ENCODE measurements at places on chromosomes 3 and 15.

GRCh38 chr15:78327466-78327865 is 12.7 kb upstream of the CRABP1 start:
- DNase-seq = no peak

GRCh38 chr3:17964108-17964507 is 221.7 kb upstream of the TBC1D5 start:
- DNase-seq = no peak

- DNase-seq = no peak
These were observed 492.6 kb downstream of the TUSC7 start for GRCh38 chr3:117201901-117202774.

DNA sequence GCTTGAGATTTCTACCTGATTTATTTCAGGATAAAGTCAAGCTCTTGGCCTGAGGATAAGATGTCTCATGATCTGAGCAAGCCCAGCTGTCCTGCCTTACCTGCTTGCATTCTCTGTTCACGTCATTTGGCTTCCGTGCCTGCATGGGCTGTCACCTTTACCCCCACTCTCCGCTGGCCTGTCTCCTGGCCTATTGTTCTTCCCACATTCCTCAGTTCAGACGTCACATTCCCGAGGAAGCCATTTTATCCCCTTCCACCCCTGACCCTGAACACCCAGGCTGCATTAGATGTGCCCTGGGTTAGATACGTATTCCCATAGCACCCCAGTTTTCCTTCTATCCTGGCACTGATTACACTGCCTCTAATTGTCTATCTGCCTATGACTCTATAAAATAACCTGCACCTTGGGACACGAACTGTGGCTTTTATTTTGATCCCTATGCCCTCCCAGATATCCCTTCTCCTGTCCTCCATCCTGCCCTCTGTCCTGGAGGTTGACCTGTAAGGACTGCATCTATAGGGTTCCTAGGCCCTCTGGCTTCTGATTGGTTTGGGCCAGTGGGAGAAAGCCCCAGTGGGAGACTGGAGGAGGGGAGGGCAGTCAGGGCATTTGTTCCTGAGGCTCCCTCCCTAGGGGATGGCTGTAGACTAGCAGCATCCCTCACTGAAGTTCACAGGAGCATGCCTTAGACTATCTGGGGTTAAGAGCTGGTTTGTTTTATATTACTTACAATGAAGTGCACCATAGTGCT is 19.2 kb upstream of the UBE2Q2 start:
- no peak for DNase-seq

- DNase-seq = no peak
These were observed 193.9 kb upstream of the THRB start for GRCh38 chr3:24688446-24689148.

DNA sequence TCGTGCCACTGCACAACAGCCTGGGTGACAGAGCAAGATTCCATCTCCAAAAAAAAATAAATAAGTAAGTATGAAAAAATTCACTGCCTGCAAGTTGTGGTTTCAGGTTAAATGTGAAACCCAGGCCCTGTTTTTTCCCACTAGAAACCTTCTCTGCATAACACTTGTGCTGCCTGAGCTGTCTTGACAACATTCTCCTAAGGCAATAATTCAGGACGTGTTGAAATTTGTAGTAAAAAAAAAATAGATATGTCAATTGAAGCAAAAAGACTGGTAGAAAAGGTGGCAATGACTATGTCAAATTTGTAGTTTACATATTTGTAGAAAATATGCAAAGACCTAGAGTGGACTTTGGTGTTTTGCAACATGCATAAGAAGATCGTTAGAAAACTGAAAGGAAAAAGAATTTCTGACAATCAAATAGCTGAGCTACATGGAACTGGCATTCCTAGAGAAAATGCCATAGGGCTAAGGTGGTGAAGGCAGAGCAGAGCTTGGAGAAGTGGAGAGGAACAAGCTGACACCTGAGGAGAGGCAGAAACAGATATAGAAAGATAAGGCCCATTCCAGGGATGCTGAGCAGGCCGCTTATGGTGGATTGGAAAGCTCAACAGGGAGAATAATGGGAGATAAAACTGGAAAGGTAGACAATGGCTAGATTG is 150.2 kb downstream of the PLCH1 start:
- DNase-seq = no peak

DNA sequence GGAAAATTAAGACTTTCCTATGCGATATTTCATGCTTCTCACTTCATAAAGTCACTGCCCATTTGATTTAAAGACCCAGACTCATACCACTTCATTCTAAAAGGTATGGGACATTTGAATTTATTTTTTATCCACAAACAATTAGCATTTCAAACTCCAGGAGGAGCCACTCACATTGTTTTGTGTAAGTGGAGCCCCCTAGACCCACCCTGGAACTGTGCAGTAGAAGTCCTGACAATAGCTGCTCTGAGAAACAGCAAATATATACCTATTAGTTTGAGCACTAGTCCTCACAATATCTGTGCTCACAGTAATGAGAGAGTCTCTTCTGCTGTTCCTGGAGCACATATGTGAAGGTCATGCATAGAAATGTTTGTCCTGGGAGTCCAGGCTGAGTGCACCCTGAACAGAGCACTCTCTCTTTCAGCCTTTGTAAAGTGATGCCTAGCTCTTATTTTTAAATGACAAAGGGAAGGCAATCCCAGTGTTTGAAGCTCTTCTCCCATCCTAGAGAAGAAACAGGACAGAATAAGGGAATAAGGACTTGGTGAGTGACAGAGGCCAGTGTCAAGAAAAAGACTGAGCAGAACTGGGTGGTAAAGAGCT is 127.5 kb upstream of the STRIT1 start:
- DNase-seq = no peak

- peak; percentile 56 for DNase-seq
These were observed 9.3 kb downstream of the FOXL2 start for GRCh38 chr3:138937690-138938055.

- no peak for DNase-seq
These were observed 71.0 kb upstream of the PRR23E start for GRCh38 chr3:127121885-127122284.

GRCh38 chr3:131972091-131972490 is 62.7 kb downstream of the CPNE4 start:
- DNase-seq = no peak

- DNase-seq = no peak
These were observed 11.8 kb upstream of the PP2D1 start for GRCh38 chr3:20023623-20024405.

- no peak for DNase-seq
These were observed 20.6 kb downstream of the NR2F2 start for GRCh38 chr15:96350934-96351724.

DNA sequence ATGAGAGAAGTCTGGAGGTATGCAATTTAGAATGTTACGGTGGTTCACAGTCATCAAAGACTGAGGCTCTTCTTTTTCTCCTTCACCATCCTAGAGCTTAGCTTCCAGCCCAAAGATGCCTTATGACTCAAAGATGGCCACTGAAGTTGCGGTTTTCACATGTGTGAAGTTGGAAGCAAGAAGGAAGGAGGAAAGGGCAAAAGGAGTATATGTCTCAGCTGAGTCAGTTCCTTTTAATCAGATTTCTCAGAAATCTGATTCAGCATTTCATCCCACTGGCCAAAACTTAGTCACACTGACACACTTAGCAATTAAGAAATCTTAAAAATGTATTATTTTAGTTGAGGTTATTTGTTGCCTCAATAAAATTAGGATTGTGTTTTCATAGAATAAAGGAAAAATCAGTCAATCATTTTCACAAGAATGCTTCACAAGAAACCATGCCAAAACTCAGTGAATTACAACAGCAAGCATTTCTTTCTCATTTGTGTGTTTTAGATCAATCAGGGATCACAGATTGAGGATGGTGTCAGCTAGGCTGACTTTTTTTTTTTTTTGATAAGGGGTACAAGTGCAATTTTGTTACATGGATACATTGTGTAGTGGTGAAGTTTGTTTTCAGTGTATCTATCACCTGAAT is 211.1 kb upstream of the GADL1 start:
- no peak for DNase-seq

- no peak for DNase-seq
These were observed 46.4 kb downstream of the TIPARP start for GRCh38 chr3:156720826-156721225.

DNA sequence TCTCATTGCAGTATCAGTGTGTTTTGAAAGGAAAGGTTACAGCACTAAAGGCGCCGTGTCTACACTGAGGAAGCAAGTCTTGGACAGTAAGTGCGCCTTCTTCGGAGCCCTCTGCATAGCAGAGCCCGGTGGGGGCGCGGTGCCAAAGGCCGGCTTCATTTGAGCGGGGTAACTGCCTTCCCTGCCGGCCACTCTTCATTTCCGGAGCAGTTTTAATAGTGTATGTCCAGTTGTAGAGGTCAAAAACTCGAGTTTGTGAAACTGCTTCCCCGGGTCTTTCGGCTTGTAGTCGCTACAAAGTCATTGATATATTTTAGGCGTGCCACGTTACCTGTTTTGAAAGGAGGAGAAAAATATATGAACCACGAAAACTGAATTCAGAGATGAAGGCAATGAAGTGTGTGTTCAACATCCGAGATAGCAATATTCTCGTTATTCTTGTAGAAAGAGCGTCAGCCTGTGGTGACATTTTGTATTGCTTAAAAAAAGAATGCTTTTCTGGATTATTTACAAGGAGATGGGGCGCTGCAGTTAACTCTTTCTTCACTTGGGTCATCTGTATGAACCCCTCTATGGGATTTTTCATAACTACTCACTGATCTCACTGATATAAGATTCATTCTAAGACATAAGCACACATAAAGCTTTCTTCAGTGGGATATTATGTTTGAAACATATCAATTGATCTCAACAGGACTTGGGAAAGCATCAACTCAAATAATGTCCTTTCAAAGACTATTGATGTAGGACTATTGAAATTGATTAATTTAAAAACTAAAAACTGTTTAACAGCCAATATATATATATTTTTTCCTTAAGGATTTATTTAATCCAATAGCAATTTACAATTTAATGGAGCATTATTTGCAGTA is 3.0 kb downstream of the ALCAM start:
- peak; percentile 72 for DNase-seq

GRCh38 chr15:62488387-62488786 is 323.3 kb upstream of the C2CD4B start:
- no peak for DNase-seq

DNA sequence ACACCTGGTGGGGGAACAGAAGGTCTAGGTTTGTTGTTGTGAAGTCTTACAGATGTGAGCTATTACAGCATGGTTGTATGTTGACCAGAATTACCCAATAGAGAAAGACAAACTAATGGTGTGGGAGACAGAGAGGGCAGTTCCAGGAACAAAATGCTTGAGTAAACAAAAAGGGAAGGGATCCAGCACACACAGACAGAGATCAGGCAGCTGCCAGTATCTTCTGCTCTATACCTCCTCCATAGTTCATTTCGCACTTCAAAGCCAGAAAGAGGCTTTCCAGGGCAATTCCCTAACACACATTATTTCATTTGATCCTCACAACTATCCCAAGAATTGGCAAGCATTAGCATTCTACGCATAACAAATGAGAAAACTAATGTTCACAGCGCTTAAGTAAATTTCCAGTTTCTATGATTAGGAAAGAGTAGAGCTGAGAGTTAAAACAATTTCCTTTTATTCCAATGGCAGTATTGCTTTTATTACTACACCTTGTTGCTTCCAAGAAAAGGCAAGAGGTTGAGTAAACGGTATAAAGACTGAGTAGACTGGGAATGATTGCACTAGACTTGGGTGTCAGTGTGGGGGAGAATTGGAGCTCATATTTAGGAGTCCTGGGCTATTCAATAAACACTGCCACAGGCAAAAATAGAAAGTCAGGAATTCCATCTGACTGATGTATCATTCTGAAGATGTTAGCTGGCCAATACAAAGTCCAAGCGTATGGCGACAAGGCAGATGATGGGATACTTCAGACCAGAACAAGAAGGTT is 39.7 kb upstream of the ZNF280D start:
- DNase-seq = no peak

GRCh38 chr3:38726751-38727150 is 77.3 kb upstream of the SCN5A start:
- no peak for DNase-seq

GRCh38 chr3:46408853-46409252 is 1.8 kb downstream of the CCRL2 start:
- no peak for DNase-seq

DNA sequence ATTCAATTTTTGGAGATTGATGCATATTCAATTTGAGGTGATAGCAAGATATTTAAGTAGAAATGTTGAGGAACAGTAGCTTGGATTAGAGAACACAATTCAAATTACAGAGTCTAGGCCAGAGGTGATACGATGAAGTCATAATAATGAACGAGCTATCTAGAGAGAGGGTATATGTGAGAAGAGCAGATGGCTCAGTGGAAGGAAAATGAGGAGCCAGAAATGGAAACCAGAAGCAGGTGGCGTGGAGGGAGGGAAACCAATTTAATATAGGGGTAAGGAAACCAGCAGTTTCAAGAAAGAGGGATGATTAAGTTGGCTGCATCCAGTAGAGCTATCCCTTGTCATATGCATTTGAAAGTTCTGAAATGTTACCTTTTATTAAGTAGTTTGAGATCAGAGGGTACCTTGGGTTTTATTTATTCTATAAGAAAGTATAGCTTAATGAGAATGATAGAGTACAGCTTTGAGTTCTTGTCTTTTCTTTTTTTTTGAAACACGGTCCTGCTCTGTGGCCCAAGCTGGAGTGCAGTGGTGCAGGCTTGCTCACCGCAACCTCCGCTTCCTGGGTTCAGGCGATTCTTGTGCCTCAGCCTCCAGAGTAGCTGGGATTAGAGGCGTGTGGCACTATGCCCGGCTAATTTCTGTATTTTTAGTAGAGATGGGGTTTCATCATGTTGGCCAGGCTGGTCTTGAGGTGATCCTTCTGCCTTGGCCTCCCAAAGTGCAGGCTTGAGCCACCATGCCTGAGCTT is 22.1 kb downstream of the NCK1 start:
- DNase-seq = no peak

GRCh38 chr3:197372047-197372661 is 73.7 kb upstream of the DLG1 start:
- DNase-seq = no peak

- DNase-seq = no peak
These were observed 48.1 kb downstream of the SETMAR start for GRCh38 chr3:4351164-4351855.

DNA sequence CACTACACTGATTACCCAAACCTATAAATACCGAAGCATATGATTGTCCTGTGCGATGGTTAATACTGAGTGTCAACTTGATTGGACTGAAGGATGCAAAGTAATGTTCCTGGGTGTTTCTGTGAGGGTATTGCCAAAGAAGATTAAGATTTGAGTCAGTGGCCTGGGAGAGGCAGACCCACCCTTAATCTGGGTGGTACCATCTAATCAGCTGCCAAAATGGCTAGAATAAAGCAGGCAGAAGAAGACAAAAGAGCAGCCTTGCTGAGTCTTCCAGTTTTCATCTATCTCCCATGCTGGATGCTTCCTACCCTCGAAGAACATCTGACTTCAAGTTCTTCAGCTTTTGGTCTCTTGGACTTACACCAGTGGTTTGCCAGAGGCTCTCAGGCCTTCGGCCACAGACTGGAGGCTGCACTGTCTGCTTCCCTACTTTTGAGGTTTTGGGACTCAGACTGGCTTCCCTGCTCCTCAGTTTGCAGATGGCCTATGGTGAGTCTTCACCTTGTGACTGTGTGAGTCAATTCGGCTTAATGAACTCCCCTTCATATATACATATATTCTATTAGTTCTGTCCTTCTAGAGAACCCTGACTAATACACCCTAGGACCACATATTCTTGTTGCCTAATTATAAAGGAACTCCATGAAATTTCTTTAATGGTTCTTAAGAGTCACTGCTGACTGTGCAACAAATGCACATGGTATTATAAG is 31.7 kb downstream of the CSNK1G1 start:
- DNase-seq = no peak

All from activated CD8-positive, alpha-beta memory T cell treated with anti-CD3 and anti-CD28 coated beads, Interleukin-2, amount 50 U/mL, for 48 hours (primary cell).